Endothelial cell (in vitro differentiated cells): ENCODE measurements at places on chromosomes 11 and 22. TPM values are rescaled to one million over a fixed set of nuclear protein-coding genes. Genes with fewer than 3 reads are reported as not detected.

Gene SLC36A4
- 40.4 TPM for total RNA-seq

Gene ZC3H7B
- 69.2 TPM for total RNA-seq

Gene WBP2NL
- not detected for total RNA-seq

Gene E2F8
- 0.92 TPM for total RNA-seq

Gene DHCR7
- total RNA-seq: 130 TPM

Gene HARBI1
- total RNA-seq: 6.1 TPM

Gene MAPK8IP2
- 0.69 TPM for total RNA-seq

GRCh38 chr11:28463826-28464225 is 355.6 kb downstream of the METTL15 start:
- no peak overlapping the region for H3K4me3 ChIP-seq
- H3K4me1 ChIP-seq: no peaks in the 10 kb centered on the region
- no peak overlapping the region for H3K27ac ChIP-seq
- H3K36me3 ChIP-seq: no peaks in the 10 kb centered on the region
- H3K27me3 ChIP-seq: no peaks in the 10 kb centered on the region

DNA sequence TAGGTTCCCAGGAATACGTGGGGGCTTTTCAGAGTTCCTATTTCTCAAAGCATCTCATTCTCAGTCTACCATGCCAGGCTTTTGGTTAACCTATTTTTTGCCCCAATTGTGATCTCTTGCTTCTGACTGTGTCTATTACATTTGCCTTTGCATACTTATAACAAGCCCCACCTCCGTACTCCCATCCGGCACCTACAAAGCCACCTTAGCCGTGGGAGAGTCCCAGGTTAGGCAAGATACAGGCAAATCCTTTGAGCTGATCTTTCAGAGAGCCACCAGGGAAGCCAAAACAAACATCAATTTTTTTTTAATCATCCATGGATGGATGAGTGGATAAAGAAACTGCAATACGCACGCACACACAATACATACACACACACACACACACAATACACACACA is 18.6 kb upstream of the PANX3 start:
- H3K4me1 ChIP-seq: peaks cover 10% of the 10 kb centered on the region
- H3K4me3 ChIP-seq: no peak overlapping the region
- H3K36me3 ChIP-seq: no peaks in the 10 kb centered on the region
- DNase-seq: no peak
- H3K27me3 ChIP-seq: no peaks in the 10 kb centered on the region

DNA sequence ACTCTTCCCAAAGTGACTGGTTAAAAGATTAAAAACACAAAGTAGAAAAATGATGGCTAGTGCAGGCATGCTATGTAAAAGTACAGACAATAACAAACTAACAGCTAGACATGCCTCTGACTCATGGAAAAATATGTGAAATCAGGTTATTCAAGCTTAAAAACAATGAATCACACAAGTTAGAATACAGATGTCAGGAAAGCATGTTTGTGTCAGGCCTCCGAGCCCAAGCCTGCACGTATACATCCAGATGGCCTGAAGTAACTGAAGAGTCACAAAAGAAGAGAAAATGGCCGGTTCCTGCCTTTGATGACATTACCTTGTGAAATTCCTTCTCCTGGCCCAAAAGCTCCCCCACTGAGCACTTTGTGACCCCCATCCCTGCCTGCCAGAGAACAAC is 110.1 kb downstream of the NOX4 start:
- peaks cover 25% of the 10 kb centered on the region for H3K4me1 ChIP-seq
- H3K27ac ChIP-seq: no peak overlapping the region
- H3K4me3 ChIP-seq: no peak overlapping the region
- DNase-seq: no peak

GRCh38 chr11:44097821-44098220 is 2.3 kb downstream of the EXT2 start:
- peaks cover 28% of the 10 kb centered on the region for H3K4me1 ChIP-seq
- DNase-seq: no peak
- H3K27ac ChIP-seq: no peak overlapping the region

GRCh38 chr11:68146010-68146540 is 24.9 kb upstream of the CHKA start:
- no peak overlapping the region for H3K4me3 ChIP-seq
- H3K27ac ChIP-seq: no peak overlapping the region
- DNase-seq: no peak
- no peaks in the 10 kb centered on the region for H3K36me3 ChIP-seq
- H3K27me3 ChIP-seq: peaks cover 6% of the 10 kb centered on the region
- peaks cover 17% of the 10 kb centered on the region for H3K4me1 ChIP-seq

GRCh38 chr11:60195923-60196368 is 13.1 kb upstream of the MS4A6A start:
- no peak overlapping the region for H3K4me3 ChIP-seq
- no peak overlapping the region for H3K27ac ChIP-seq
- peaks cover 8% of the 10 kb centered on the region for H3K4me1 ChIP-seq
- H3K36me3 ChIP-seq: peaks cover 9% of the 10 kb centered on the region
- H3K27me3 ChIP-seq: no peaks in the 10 kb centered on the region

DNA sequence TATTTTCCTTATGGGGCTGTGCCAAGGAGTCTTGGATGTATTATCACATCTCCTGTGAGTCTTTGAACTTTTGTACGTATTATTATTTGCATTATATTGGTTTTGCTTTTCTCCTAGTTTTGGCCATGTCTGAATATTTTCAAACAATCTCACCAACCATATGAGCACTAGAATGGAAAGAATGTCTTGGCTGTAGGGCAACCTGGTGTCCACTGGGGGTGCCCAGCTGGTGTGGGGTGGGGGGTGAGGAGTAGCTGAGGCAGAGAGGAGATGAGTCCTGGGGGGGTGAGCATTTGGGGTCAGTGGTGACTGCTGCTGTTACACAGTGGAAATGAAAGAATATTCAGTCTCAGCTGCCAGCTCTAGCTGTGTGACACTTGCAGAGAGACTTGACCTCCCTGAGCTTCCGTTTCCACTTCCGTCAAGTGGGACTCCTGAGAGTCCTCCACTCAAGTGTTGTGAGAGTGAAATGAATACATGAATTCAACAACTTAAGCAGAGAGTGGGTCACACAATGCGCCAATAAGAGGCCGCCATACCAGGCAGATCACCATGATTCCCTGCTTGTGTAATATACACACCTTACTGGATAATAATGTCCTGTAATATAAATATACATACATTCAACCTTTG is 12.7 kb upstream of the PVALB start:
- no peak overlapping the region for H3K4me3 ChIP-seq
- H3K27me3 ChIP-seq: peaks cover under 1% of the 10 kb centered on the region
- H3K4me1 ChIP-seq: peaks cover 19% of the 10 kb centered on the region
- no peak for DNase-seq
- H3K36me3 ChIP-seq: no peaks in the 10 kb centered on the region

GRCh38 chr11:116835042-116835772 is 2.2 kb downstream of the APOA1 start:
- no peaks in the 10 kb centered on the region for H3K36me3 ChIP-seq
- peaks cover 12% of the 10 kb centered on the region for H3K4me1 ChIP-seq
- H3K4me3 ChIP-seq: no peak overlapping the region
- H3K27ac ChIP-seq: no peak overlapping the region

- H3K4me3 ChIP-seq: no peak overlapping the region
- DNase-seq: no peak
- no peaks in the 10 kb centered on the region for H3K36me3 ChIP-seq
- no peaks in the 10 kb centered on the region for H3K4me1 ChIP-seq
- no peak overlapping the region for H3K27ac ChIP-seq
- peaks cover 5% of the 10 kb centered on the region for H3K27me3 ChIP-seq
Observed at GRCh38 chr11:62266558-62266957, 3.4 kb upstream of the SCGB2A2 start.

DNA sequence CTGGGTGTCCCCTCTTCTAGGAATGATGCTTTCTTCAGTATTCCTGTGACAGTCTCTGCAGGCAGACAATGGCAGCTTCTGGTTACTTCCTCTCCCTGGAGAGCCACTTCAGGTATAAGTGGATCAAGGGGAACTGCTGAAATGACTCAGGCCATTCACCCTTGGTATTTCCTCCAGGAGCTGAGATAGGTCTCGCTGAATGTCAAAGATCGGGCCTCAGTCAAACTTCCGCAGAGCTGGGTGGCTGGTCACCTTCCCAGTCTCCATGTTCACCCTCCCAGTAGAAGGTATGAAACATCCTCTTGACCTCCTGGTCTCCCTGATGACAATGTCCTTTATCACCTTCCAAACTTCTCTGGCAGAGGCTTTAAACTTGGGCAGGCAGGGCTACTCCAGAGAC is 1.8 kb upstream of the ANKK1 start:
- peaks cover 1% of the 10 kb centered on the region for H3K27me3 ChIP-seq
- peaks cover 19% of the 10 kb centered on the region for H3K4me1 ChIP-seq
- no peak for DNase-seq
- no peaks in the 10 kb centered on the region for H3K36me3 ChIP-seq
- no peak overlapping the region for H3K4me3 ChIP-seq

DNA sequence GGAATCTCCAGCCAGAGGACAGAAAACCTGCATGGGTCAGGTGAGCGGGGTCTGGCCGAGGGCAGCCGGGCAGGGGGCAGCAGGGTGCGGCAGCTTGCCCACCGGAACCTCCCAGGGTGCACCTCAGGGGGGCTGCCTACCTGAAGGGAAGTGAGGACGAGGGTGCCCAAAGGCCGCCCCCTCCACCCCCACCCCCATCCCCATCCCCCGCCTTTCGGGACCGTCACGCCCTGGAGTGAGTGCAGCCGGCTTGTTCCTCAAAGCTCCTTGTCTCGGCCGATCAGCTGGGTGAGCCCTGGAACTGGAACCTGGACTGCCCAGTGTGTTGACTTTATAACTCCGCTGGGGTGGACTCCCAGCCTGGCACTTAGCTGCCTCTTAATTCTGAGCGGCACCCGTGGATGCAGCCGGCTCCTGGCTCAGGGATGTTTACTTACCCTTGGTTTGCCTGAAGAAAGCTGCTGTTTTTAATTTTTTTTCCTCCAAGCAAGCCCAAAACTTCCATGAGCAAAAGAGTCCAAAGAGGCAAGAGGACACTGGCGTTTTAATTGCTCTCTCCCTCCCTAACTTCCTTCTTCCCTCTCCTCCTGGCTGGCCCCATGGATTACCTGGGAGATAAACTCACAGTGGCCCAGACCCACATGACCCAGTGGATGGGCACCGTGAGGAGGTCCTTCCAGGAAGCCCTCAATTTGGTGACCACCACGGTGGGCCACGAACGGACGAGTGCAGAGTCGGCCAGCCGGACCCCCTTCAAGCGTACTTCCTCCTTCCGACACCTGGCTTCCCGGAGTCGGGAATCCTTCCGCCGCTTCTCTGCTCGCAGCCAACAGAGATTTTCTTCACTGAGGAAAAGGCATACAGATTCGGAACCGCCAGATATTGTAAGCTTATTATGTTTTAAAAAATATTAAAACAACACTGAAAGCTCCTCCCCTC is 87.8 kb upstream of the CRYBB3 start:
- peak; percentile 28 for DNase-seq
- H3K27me3 ChIP-seq: peaks cover 20% of the 10 kb centered on the region
- H3K36me3 ChIP-seq: peaks cover 14% of the 10 kb centered on the region
- peaks cover 60% of the 10 kb centered on the region for H3K4me1 ChIP-seq

DNA sequence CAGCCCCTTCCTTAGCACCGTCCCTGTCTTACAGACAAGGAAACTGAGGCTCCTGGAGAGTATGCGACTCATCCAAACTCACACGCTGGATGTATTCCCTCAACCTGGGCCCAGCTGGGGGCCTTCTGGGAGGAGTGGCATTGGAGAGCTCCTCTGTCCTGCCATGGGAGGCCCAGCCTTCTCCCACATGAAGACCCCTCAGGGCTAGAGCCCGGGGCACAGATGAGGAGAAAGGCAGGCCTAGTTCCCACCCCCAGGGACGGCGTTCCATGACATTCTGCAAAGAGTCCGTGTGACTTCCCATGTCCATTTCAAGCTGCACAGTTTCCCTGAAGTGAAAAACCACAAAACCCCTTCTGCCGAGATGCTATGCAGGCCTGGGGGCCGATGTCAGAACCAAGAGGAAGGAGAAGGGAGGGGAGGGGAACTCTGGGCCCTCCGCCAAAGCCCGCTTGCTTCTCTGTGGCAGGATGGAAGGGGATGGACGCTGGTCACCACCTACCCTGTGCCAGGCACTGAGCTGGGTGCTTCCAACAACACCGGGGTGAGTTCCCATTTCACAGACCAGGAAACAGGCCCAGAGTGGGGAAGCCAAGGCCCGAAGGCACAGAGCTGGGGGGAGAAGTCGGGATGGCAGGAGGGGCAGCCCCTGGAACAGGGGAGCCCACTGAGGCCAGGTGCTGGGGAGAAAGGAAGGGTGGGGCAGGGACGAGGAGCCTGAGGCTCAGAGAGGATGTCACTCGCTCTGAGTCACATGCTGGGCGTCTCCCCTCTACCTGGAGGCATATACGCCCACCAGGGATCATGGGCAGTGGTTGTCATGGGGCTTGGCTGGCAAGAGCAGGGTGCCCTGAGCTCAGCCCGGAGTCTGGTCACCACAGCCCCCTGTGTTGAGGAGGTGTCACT is 15.7 kb downstream of the RAC2 start:
- peaks cover 10% of the 10 kb centered on the region for H3K36me3 ChIP-seq
- H3K27me3 ChIP-seq: peaks cover 7% of the 10 kb centered on the region
- no peak for DNase-seq
- no peaks in the 10 kb centered on the region for H3K4me1 ChIP-seq

DNA sequence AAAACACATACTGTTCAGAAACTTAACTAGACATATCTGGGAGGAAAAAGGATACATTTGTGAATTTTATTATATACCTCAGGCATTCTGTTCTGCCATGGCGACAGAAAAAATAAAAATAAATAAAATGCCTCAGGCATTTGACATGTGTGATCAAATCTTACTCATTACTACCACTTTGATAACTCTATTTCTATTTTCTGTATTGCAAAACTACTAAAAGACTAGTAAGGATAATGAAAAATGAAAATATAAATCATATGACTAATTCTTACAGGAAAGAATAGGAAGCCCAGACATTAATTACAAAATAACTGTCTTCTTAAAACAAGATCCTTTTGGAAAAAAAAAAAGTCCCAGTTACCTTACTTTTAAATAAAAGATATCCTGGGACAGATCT is 5.3 kb downstream of the PICALM start:
- H3K4me3 ChIP-seq: no peak overlapping the region
- peak overlapping the region; percentile 76 for H3K27ac ChIP-seq
- peaks cover 8% of the 10 kb centered on the region for H3K36me3 ChIP-seq
- H3K27me3 ChIP-seq: peaks cover 5% of the 10 kb centered on the region

DNA sequence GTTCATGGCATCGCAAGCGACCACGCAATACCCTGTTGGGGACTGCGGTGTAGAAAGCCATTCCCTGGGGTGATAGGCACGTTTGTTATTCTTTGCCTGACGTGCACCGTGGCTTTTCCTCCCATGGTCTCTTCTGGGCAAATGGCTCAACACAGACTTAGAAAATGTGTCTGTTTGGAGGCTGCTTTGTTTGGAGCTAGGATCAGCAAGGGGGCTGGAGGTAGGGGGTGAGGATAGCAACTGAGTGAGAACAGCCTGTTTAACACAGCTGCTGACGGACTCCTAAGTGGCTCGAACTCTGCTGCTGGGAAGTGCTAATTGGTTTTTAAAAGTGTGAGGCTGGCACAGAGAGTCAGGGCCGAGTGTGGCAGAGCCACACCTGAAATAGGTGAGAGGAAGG is 16.1 kb upstream of the CHRM4 start:
- no peak overlapping the region for H3K27ac ChIP-seq
- peaks cover 22% of the 10 kb centered on the region for H3K36me3 ChIP-seq
- H3K4me3 ChIP-seq: peak overlapping the region; percentile 28
- H3K27me3 ChIP-seq: peaks cover 11% of the 10 kb centered on the region
- H3K4me1 ChIP-seq: no peaks in the 10 kb centered on the region

GRCh38 chr22:37267135-37267587 is 15.1 kb upstream of the CYTH4 start:
- no peak overlapping the region for H3K4me3 ChIP-seq
- DNase-seq: peak; percentile 83
- peak overlapping the region; percentile 58 for H3K27ac ChIP-seq
- no peaks in the 10 kb centered on the region for H3K27me3 ChIP-seq
- no peaks in the 10 kb centered on the region for H3K4me1 ChIP-seq
- no peaks in the 10 kb centered on the region for H3K36me3 ChIP-seq

- H3K36me3 ChIP-seq: peaks cover 28% of the 10 kb centered on the region
- no peak overlapping the region for H3K4me3 ChIP-seq
- no peak overlapping the region for H3K27ac ChIP-seq
- H3K4me1 ChIP-seq: no peaks in the 10 kb centered on the region
Observed at GRCh38 chr11:44120169-44120568, 24.7 kb downstream of the EXT2 start.
